ENCODE measurements at places on chromosomes 3 and 15. TPM values are rescaled to one million over a fixed set of nuclear protein-coding genes. Genes with fewer than 3 reads are reported as not detected.

- DNase-seq: no peak
Observed at GRCh38 chr3:21738935-21739702, 11.9 kb downstream of the ZNF385D start.

DNA sequence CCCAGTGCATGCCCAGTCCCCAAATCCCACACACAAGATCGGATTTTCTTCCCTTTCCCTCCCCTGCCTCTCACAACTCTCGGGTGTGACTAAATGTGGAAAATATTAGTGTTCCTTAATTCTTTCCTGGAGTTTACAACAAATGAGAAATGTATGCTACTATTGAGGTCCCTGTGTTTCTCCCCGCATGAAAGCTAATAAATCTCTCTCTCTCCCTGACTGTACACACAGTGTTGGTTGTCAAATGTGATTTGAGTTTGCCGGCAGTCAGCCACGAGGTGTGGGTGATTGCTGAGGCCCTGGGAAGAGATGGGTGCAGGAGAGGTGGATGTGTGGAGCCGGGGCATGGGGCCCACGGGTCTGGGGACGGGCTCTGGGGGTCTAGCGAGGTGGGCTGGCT is 161.4 kb upstream of the IQSEC1 start:
- no peak for DNase-seq

GRCh38 chr15:41866263-41866703 is 27.6 kb downstream of the SPTBN5 start:
- no peak for DNase-seq

DNA sequence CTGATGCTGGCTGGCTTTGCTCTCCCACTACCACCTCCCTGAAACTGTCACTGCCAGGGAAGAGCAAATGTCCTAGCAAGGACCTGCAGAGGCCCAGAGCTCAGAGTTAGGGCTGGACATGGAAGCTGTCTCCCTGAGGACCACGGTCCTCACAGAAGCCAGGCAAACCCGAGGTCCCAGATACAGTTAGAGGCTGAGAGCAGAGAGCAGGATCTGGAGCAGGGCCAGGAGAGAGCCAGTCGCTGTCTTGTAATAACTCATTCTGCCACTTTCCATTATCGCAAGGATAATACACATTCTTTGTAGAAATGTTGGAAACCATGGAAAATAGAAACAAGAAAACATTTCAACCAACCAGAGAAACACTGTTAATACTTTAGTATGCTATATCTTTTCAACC is 10.1 kb downstream of the GHSR start:
- DNase-seq: no peak

DNA sequence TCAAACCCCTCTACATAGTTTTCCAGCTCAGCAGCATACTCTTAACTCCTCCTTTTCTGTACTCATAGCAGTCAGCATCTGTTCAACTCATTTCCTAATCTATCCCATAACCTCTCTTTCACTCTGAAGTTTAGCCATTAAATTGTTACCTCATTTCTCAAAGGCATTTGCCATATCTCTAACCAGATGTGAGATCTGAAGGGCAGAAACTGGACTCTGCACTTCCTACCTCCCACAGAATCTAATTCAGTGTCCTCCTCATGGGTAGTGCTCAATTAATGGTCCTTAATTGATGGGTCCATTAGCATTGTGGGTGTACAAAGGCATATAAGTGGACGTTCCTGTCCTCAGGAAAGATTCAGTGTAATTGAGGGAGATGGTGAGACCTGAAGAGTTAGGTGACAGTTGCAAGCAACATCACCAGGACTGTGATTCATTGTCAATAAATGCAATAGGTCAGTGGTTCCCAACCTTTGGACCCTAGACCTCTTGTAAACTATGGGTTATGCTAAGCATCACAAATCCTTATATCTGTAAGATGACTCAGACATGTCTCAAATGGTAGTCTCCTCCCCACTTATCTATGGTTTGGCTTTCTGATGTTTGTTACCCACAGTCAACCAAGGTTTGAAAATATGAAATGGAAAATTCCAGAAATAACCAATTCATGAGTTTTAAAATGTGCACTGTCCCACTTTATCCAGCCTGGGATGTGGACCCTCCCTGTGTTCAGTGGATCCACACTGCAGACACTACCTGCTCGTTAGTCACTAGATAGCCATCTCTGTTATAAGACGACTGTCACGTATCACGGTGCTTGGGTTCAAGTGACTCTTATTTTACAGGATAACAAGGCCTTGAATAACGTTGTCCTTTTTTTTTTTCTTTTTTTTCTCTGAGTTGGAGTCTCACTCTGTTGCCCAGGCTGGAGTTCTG is 25.0 kb upstream of the UACA start:
- no peak for DNase-seq

DNA sequence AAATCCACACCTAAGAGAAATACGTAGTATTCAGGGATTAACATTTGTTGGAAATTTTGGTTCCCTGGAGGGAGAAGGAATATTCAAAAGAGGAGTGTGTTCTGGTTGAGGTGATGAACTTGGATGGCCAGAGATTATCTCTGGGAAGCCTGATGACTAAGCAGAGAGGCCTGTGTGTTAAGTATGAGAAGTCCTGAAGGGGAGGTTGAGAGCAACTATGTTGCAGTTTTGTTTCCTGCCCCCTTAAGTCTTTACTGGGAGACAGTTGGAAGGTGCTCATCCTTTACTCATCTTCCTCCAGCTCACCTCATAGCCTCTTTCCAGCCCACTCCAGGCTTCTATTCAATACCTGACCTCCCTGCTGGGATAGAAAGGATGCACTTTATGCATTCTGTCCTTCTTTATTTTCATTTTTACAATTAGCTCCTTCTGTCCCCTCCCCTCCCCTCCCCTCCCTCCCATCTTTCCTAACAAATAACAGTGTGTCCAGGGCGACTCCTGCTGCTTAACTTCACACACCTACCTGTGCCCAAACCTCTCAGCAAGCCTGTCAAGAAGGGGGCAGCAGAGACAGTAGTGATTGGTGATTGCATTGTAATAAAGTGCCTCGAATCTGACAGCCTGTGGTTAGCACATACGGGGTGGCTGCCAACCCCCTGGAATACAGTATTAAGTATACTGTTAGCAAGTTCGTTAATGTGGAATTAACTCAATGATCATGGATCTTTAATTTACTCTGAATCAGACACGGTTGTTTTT is 11.9 kb downstream of the RAP2B start:
- DNase-seq: no peak

DNA sequence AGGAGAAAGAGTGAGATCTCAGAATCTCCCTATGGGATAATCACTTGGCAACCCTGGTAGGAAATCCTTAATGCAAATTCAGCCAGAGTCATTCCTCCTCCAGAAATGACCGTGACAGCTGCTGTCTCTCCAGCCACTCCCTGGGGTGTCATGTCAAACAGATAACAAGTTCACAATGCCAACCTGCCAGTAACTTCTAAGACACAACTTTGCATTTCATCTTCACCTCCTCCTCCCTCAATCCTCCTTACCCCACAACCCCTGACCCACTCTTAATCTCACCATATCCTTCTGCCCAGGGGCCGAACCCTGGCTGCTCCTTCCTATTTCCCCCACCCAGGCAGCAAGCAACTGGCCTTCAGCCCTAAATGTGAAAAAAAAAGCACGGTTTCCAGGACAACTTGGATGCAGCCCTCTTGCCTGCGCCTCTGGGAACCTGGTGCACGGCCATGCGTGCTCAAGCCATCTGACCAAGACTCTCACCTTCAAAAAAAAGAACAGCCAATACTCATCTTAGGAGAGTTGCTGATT is 166.0 kb downstream of the NTRK3 start:
- DNase-seq: no peak

DNA sequence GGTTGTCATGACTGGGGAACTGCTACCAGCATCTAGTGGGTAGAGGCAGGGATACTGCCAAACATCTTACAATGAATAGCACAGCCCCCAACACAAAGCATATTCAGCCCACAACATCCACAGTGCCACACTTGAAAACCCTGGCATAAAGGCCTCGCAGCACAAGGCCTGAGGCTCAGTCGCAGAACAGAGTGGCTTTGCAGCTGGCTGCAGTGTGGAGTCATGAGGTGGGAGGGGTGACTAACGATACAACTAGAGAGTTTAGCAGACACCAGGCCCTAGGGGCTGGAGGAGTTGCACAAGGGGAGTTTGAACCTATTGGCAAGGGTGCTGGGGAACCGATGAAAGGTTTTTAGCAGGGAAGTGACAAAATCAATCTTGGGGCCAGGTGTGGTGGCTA is 32.1 kb downstream of the GRK7 start:
- DNase-seq: no peak

- DNase-seq: no peak
Observed at GRCh38 chr3:152398495-152398894, 129.8 kb downstream of the MBNL1 start.

SPTBN5 gene
- total RNA-seq: 0.49 TPM

SEMA5B gene
- 0.25 TPM for total RNA-seq

ZXDC gene
- total RNA-seq: 36.8 TPM
